ENCODE measurements at places on chromosomes 5 and 9.

- DNase-seq, result no peak
Observed at GRCh38 chr9:76592091-76592973, 133.3 kb downstream of the GCNT1 start.

GRCh38 chr5:168607946-168608345, 28.8 kb upstream of the PANK3 start:
- DNase-seq, result no peak

DNA sequence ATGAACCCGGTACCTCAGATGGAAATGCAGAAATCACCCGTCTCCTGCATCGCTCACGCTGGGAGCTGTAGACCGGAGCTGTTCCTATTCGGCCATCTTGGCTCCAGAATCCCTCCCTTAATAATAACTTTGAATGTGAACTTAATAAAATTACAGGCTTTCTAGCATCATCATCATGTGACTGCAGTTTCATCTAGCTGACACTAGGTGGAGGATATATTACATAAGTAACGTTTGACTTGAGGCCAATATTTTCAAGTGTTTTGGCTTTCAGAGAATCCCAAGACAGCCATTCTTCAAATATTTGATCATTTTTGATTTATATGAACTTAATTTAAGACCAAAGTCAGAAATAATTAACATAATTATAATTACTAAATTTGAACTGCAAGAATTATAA, 474.9 kb upstream of the CDH10 start:
- no peak for DNase-seq

- no peak for DNase-seq
Observed at GRCh38 chr5:7805379-7805778, 45.6 kb downstream of the CFAP90 start.

- no peak for DNase-seq
Observed at GRCh38 chr5:62134811-62135210, 171.2 kb upstream of the KIF2A start.

- DNase-seq, result no peak
Observed at GRCh38 chr5:33369485-33370465, 71.0 kb upstream of the TARS1 start.
